Fibroblast of upper back skin (primary cell): ENCODE measurements at places on chromosomes 16 and 17.

- no peak for DNase-seq
Measured at GRCh38 chr16:85227084-85227945, 115.0 kb upstream of the CIBAR2 start.

DNA sequence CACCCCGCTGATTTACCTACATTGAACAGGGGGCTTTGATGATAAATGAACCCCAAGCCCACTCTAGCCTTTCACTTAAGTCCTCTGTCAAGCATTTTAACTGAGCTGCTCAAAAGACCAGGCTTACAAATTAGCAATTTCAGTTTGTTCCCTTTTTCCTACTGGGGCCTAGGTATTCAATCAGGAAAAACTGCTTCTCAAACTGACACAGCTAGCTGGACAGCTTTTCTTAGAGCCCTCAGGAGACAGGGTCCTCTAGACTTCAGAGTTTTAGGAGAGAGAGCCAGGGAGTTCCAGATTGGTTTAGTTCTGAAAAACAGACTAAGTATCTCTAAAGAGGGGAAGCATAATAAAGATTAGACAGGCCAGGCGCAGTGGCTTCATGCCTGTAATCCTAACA, 6.2 kb upstream of the HEXIM2 start:
- DNase-seq: no peak

- DNase-seq: no peak
Measured at GRCh38 chr16:30395992-30396585, 869 bp downstream of the ZNF48 start.

DNA sequence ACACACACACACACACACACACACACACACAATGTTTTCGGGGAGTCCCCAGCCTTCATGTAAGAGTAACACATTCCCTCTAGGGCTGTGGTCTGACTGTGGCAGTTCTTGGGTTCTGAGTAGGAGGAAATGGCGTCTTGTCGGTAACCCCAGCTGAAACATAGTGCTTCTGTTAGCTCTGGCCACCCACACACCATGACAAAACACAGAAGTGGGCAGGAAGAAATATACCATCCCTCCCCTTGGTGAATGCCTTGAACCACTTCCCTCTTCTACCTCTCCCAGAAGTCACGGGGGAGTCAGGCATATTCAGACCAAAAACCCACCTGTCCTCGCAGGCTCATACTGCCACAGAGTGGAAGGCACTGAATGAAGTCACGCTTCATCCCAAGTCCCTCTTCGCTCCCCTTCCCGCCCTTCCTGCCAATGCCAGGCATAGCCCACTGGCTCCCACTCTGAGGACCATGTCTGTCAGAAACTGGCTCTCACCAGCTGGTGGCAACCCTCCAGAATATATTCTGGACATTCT, 11.5 kb downstream of the SLC35B1 start:
- DNase-seq: no peak

DNA sequence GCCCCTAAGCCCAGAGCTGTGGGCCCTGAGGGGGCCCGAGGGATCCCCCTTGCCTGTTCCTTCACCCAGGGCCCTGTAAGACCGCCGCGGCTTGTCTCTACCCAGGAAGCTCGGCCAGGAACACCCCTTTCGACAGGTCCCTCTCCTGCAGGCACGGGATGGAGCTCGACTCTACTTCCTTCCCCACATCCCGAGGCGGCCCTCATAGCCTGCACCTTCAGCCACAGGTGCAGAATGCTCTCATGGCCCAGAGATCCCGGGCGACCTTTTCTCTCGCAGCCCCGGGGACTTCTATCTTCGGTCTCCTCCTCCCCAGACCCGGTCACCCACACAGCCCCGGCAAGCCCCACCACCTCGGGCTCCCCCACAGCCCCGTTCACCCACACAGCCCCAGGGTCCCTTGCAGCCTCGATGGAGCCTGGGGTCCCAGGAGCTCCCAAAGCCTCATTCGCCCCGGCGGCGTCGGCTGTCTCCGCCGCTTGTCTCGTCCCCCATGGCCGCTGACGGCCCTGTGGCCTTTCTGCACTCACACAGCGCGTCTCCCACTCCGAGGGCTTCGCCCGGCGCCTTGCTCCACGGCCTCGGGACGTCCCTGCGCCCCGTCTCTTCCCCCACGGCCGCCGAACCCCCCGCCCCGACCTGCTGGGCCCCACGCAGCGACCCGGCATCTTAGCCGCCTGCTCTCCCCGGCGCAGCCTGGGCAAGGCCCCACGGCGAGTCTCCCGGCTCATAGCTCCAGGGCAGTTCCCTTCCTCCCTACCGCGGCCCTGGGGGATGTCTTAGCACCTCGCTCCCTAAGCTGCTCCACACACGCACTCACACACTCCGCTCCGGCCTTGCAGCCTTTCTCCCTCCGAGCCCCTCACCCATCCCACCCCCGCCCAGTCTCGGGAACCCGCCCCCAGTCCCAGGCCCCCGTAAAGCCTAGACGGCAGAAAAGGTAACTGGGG, 650 bp downstream of the KIAA0753 start:
- DNase-seq: peak; percentile 31

GRCh38 chr16:53985861-53986260, 281.9 kb downstream of the FTO start:
- DNase-seq: no peak

- no peak for DNase-seq
Measured at GRCh38 chr17:15922586-15922985, 22.3 kb upstream of the ADORA2B start.

DNA sequence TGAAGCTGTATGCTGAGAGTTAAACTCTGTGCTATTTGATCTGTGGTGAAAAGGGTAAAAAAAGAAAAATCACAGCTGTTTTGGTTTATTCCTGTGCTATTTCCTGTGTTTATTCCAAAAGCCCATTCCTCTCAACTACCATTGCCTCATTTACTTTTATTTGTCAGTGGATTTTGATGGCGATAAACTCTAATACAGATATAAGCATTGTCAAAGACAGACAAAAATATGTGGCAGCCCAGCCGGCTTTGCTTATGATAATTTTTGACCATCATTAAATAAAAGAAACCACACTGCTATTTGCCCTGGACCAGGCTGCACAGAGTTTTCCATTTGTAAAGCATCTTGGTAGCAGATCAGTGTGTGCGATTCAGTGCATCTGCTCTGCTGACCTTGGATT, 473.6 kb upstream of the ASIC2 start:
- DNase-seq: no peak

DNA sequence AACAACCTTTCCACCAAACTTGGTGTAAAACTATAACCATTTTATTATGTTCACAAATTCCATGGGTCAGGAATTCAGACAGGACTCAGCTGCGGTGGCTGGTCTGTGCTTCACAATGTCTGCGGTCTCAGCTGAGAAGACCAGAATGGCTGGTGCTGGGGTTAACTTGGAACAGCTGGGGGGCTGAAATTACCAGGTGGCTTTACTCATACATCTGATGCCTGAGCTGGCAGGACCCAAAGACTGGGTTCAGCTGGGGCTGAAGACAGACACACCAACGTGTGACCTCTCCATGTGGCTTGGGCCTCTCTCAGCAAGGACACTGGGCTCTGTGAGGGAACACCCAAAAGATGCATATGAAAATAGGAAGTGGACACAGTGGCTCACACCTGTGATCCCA, 5.7 kb upstream of the HID1 start:
- no peak for DNase-seq

DNA sequence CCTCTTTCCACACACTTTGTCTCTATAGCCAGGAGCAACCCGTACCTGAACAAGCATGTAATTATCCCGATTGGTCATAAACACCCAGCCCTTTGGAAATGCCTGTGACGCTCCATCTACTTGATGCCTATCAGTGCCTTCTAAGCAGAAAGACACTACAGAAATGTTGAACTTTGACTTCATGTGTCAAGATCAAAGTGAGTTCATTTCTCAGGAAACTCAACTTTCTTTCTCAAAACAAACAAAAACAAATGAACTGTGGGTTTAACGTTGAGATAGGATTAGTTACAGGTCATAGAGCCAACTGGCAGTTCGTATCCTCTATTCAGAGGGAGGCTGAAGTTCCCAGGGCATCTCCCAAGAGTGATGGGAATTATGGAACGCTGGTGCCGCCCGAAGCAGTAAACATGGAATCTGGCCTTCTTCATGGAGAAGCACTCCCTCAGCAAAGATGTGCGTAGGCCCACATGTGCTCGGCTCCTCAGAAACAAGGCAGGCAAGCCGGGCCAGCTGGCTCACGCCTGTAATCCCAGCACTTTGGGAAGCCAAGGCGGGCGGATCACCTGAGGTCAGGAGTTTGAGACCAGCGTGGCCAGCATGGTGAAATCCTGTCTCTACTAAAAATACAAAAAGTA, 9.5 kb downstream of the SLC6A4 start:
- DNase-seq: no peak

DNA sequence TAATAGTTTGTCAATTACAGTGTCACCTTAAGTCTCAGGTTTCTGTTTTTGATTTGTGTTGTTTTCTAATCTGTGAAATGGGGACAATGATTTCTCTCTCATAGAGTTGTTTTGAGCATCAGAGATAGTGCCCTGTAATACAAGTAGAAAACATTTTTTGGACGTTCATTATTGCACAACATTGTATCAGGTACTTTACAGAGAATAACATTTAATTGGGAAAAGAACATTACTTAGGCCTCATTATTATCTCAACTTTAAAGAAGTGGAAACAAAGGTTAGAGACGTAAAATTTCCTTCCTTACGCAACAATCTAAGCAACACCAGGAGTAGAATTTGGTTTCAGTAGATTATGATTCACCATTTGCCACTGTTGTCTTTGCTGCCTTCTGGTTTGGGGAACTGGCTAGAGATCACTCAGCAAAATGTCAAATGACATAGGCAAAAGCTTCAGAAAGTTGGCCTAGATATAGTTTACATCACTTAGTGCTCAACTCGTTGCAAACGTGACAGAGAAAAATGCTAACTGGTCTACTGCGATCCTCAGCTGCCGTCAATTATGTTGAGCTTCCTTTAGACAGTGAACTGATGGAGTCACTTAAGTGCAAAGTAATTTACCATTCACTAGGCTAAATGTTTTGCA, 1026.8 kb downstream of the CDH11 start:
- DNase-seq: peak; percentile 67

DNA sequence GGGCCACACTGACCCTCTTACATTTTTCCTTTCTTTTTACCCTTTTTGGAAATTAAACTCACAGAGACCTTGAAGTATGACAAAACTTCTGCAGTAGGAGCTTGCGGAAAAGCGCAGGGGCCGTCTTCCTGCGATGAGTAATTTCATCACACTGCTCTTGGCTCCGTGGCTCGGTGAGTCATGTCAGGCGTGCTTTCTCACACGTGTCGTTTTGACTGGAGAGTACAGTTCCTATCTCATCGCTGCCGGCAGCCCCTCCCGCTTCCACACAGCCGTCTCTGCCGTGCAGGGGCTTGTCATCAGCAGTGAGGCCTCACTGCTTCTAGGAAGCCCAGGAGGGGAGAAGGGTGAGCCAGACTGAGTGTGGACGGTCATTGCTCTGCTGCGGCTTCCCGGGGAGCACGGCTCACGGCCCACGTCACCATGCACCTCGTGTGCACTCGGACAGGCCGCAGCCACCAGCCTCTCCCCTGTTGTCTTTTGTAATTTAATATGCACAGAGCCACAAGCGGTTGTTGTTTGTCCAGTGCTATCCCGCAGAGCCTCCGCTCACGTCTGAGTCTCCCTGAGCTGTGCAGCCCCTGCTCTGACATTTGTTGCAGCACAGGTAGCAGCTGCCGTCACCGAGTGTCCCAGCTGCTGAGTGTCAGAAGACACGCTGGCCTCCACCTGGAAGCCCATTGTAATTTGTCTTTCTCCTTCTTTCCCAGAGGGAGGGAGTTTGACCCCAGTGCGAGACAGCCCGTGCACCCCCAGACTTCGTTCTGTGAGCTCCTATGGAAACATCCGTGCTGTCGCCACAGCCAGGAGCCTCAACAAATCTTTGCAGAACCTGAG, 99.4 kb upstream of the CHMP6 start:
- DNase-seq: peak; percentile 99

DNA sequence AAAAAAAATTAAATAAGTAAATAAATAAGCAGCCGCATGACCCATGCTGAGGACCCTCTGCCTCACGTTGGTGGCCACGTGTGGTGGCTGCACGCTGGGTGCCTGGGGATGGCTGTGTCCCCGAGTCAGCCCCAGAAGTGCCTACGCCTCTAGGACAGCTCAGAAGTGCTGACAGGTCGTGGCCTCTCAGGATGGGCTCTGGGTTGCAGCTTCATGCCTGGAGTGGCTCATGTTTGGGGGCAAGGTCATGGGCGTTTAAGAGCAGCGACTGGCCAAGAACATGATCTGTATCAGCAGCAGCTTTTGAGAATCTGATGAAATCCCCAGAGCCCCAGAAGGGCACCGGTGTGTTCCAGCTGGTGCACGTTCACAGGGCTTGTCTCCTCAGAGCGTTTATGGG, 26.8 kb upstream of the CAPN15 start:
- DNase-seq: no peak

DNA sequence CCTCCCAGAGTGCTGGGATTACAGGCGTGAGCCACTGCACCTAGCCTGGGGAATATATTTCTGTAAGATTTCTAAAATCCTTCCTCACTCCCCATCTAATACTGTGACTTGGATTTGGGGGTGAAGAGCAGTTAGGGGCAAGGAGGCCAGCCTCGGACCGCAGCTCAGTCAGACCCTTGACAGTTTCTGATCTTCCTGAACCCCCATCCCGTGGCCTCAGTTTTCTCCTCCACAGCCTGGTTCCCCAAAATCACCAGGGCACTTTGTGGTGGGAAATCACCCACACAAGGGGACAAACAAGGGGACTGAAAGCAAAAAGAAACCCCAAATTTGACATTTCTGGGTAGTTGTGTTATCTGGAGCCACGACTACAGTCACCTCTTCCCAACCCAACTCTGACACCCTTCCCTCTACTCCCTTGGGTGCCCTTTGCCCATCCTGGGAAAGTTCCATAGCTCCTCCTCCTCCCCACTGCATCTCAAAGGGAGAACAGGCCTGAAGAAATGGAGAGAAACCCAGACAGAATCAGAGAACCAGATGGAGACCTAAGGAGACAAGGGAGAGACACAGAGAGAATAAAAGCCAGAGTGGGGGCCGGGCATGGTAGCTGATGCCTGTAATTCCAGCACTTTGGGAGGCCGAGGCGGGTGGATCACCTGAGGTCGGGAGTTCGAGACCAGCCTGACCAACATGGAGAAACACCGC, 2.8 kb upstream of the STAT5A start:
- no peak for DNase-seq

GRCh38 chr17:80030730-80031410, 4.8 kb downstream of the TBC1D16 start:
- no peak for DNase-seq

DNA sequence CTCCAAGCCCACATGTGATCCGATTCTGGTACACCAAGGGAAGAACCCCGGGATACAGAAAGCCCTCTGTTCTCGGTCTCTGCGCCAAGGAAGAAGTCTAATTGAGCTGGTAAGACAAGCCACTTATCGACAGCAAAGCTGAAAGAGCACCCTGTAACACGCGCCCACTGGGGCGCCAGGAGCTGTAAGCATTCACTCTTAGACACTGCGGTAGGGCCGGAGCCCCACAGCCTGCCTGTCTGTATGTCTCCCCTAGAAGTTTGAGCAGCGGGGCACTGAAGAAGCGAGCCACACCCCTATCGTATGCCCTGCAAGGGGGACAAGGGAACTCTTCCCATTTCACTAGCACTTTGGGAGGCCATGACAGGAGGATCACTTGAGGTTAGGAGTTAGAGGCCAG, 27.0 kb upstream of the MEIOC start:
- no peak for DNase-seq
